CD4-positive, alpha-beta T cell treated with Interleukin-17A for 1 hour (primary cell): ENCODE measurements at places on chromosomes 7 and 10.
A peak's percentile ranks its signal among the peaks of the same experiment; 100 is the strongest.

- no peak for DNase-seq
Observed at GRCh38 chr10:113997428-113997827, 46.2 kb upstream of the ADRB1 start.

- DNase-seq = peak; percentile 73
Observed at GRCh38 chr10:61750943-61751471, 88.3 kb downstream of the CABCOCO1 start.

GRCh38 chr10:21184984-21185383 lies 287.9 kb upstream of the NEBL start:
- no peak for DNase-seq

DNA sequence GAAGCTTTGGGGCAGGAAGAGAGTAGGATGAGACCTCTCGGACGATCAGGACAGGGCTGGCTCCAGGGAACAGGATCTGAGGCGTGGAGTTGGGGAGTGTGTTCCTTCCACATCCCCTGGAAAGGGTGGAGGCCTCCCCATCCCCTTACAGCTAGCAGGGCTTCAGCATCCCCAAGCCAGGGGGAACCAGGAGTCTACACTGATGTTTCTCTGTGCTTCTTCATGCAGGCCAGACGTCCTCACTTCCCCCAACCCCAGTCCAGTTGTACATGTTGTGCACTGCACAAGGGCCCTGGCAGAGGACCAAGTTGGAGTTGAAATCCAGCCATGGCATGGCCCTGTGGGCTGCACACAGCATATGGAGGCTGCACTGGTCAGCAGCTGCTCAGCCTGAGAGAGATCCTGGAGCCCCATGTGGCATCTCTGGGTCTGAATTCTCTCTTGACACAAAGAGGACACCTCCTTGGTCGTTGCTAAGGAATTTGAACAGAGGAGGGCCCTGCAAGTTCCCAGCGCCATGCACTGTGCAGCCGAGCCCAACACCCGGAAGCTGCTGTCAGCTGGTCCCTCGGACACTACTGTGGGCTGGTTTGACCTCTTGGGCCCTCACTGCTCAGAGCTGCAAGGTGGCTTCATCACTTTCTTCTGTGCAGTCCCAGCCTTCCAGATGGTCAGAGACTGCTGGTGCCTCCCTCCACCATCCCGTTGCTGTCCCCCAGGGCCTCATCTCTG lies 181.1 kb downstream of the DNAJB6 start:
- DNase-seq = no peak

GRCh38 chr10:16822027-16822426 lies 4.8 kb upstream of the RSU1 start:
- DNase-seq = no peak

- DNase-seq = no peak
Observed at GRCh38 chr7:12581897-12582296, 11.4 kb downstream of the SCIN start.

DNA sequence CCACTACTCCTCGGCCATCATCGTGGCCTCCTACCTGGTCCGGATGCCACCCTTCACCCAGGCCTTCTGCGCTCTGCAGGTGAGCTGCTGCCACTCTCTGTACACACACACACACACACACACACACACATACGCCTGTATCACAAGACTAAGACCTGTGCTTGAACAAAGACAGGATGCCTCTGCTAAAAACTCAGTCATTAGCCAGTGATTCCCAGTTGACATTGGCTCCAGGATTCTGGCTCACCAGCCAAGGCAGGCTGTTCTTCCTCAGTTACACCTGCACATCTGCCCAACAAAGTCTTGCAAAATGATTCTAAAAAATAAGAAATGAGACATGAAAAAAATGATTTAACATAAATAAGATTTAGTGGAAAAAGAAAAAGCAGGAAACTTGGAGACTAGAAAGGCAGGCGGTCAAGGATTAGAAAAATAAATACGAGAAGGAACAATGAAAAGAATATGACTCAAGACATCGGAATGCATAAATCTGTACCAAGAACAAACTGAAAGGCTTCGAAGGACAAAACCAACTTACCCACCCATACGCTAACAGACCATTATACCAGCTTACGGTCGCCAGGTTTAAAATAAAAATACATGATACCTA lies 7.4 kb upstream of the LRRC18 start:
- DNase-seq = no peak

DNA sequence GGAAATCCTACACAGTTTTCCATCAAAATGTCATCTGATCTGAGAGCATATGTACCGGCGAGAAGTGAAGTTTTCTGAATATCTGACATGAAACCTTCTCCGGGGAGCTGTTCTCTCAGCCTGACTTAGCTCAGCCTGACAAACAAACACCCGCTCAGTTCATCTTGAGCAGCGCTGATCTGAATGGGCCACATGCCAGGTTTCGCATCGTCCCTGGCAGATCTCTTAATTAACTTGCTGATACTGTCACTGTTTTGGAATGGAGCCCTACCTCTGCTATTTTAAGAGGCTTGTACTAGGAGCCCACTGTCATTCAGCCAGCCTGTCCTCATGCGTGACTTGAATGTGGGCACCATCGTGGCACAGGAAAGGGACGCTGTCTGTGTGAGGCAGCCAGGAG lies 109.2 kb downstream of the STRA8 start:
- no peak for DNase-seq

GRCh38 chr7:100488333-100489095 lies 4.8 kb downstream of the NYAP1 start:
- DNase-seq = no peak

DNA sequence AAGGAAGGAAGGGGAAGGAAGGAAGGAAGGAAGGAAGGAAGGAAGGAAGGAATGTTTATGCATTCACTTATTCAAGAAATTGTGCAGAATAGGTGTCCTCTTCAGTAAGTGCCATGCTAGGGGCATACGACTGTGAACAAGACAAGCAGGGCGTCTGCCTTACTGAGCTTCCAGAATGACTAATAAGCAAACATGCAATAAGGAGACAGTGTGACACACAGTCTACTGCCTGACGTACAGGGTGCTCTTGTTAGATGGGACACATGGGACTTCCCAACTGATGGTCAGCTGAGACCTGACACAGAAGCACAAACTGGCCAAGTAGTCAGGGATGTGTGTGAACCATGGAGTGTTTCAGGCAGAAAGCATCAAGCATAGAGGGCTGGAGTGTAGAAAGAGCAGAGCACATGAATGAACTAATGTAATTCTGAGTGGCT lies 18.2 kb downstream of the DNAJC12 start:
- no peak for DNase-seq

DNA sequence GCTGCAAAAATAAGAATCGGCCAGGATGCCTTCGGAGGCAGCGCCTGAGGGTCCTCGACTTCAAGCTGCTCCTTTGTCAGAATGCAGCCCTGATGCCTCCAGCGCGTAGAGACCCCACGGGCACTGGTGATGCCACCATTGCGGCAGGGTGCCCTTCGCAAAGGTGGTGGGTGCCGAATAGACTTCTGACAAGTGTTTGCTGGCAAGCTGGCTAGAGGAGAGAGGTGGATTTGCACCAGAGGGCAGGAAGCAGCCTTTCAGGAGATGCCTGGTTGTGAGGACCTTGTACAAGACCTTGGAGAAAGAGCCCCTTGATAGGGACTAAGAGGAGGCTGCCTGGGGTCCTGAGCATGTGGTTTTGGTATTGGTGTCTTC lies 103.2 kb upstream of the PPIF start:
- DNase-seq = no peak

DNA sequence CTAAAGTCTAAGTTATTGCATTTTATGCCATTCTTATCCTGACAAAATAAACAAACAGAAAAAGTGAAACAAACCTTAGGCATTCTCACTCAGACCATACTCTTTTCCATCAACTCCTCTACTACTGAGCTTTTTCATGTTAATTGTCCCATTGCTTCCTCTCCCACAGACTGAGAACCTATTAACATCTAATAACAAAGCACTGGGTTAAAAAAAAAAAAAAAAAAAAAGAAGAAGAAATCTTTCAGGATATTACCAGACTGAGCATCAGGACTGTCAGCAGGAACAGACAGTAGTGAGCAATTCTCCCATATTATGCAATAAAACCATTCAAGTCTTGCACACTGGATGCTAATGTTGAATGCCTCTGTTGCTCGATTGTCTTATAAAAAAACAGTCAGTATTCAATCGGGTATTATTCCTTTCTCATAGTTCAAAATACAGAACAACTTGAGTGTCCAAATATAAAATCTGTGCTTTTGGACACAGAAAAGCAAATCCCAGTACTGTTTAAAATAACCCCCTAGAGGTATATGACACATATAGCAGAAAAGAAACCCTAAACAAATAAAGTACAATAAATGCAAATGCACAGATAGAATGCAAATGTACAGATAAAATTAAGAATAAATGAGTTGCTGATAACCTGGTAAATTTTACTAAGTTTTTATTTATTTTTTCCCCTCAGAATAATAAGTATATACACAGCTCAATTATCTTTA lies 531.3 kb upstream of the LRRTM3 start:
- DNase-seq = no peak

GRCh38 chr7:128454808-128455542 lies 703 bp upstream of the HILPDA start:
- peak; percentile 14 for DNase-seq

DNA sequence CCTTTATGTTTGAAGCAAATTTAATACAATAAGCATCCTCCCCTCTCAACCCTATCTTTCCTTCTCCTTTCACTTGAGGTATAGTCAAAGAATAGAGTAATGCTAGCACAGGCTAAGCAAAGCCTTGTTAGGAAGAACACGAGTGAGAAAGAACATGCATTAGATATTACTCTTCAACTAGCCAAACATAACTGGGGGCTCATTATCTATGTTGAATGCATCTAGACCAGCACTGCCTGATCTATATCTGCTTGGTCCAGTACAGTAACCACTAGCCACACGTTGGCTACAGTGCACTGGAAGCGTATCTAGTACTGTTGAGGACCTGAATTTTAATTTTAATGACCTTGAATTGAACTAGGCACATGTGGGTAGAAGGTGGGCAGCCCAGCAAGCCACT lies 21.0 kb downstream of the SFMBT2 start:
- no peak for DNase-seq

DNA sequence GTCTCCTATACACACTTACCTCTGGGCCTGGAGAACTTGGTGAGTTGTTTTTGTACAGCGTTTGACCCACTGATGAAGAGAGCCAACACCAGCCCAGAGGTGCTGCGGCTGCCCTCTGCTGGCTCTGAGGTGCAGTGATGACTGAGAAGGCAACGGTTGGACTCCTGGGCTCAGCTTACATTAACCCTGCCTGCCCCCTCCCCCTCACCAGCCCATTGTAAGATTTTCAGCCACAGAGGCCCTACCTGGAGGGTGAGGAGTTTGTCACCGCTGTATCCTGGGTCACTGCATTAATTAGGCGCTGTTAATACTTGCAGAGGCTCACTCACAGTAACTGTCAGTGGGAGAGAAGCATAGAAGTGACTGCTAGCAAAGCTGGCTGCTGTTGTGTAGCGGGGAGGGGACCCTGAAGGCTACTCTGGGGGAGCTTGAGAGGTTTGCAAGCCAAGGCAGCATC lies 19.0 kb upstream of the ANKRD2 start:
- DNase-seq = peak; percentile 65

DNA sequence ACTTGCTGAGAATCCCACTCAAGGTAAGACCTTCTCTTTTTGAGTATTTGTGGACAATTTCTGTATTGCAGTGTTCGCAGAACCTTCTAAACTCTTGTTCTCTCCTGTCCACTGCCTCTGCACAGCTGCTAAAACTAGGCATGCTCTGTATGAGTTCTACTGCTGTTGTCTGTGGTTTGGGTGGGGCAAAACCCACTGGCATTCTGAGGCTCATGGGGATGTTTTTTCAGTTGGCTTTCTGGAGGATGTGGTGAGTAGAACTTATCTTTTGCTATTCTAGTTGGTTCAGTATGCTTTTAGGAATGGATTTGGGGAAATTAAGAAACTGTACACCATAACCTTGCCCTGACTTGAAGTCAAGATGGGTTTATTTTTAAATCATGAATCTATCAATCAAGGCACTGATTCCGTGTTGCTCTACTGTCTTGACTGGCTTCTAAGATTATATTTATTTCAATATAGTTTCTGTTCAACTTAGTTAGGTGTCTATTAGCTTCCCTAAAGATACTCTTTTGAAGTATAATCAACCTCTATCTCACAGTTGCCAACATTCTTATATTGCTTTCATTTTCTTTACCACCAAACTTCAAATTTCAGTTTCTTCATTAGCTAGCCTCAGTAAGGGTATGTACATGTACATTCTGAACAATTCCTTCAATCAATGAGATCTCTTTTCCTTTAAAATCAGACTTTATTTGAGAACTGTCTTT lies 25.0 kb upstream of the C1GALT1 start:
- peak; percentile 81 for DNase-seq

GRCh38 chr7:70782796-70783195 lies 349.1 kb upstream of the GALNT17 start:
- no peak for DNase-seq

DNA sequence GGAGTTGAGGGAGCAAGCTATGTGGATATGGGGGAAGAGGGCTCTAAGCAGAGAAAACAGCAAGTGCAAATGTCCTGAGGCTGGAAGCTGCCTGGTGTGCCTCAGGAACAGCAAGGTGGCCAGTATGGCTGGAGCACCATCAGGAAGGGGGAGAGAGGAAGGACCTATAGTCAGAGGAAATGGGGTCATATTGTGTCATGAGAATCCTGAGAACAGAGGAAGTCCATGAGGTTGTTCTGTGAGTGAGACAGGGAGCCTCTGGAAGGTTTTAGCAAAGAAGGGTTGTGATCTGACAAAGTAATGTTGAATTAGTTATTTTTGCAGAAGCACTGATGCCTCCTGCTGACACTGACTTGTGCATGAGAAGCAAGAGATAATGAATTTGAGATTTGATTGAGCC lies 204.3 kb downstream of the PTEN start:
- no peak for DNase-seq

DNA sequence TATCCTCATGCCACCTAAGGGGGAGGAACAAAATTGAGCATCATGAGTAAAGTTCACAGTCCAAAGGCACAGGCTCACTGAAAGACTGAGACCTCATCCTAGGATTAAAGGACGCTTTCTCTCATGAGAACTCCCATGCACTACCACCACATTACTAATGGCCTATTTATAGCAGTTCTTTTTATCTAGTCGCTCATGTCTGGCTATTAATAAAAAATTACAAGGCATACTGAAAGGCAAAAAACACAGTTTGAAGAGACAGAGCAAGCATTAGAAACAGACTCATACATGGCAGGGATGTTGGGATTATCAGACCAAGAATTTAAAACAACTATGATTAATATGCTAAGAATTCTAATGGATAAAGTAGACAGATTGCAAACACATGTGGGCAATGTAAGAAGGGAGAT lies 46.0 kb upstream of the CDK13 start:
- DNase-seq = no peak

DNA sequence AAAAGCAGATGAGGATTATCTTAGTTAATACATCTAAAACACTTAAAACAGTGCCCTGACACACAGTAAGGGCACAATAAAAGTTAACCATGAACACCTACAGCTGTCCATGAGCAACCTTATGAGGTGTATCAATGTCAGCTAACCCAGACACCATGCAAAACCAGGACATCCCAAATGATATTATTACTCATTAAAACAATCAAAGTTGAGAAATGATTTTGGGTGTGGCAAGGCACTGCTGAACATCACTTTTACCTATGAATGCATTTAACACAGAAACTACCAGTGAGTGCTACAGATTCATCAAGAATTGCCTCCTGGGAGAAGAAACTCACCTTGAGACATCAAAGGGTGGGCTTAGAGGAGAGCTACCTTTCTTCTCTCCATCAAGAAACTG lies 18.3 kb downstream of the IRF5 start:
- DNase-seq = no peak
